ENCODE measurements at places on chromosomes 7 and 10. TPM values are rescaled to one million over a fixed set of nuclear protein-coding genes. Genes with fewer than 3 reads are reported as not detected.

- DNase-seq: no peak
These were observed 52.0 kb downstream of the TSPAN15 start for GRCh38 chr10:69503001-69503895.

DNA sequence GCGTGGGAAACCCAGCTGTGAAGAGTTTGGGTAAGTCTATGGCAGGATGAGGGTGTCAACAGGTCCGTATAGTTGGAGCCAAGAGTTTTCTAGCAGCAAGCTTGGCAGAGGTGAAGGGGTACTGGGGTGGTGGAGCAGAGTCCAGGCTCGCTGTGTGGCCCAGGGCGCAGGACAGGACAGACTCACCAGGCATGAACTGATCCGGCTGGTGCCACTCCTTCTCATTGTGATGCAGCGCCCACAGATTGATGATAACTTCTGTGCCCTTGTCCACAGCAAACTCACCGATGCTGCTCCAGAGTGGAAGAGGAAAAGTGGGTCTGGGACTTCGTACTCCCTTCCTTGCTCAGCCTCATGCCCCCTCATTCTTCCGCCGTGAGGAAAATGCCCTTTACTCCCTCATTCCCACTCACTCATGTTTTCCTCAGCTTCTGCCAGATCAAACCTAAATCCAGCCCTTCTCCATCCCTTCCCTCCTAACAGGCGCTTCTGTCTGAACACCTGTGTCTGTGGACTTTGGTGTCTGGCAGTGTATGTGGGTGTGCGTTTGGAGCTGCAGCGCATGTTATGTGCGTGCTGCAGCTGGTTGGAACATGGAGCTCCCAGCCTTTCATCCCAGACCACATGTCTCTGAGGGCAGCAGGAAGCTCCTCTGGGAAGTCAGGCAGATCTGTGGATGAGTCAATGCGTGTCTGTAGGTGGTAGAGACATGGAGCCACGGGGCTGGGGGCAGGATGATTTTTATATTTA, 5.7 kb downstream of the CYP17A1 start:
- DNase-seq: no peak

DNA sequence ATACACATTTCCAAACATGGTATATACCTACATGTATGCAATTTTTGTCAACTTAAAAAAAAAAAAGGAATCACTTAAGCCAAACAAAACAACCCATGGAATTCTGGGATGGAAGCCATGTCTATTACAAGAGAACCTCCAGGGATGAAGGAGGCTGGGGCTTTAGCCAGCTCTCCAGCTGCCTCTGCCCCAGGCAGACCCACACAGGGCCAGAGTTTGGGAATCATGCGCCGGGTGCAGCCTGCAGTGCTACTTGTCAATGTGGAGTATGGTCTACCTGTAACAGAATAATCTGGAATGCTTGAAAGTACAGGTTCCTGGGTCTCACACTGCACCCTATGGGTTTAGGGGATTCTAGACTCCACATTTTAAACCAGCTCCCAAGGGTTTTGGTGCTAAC, 10.8 kb downstream of the ATP6V0E2 start:
- DNase-seq: peak; percentile 0

DNA sequence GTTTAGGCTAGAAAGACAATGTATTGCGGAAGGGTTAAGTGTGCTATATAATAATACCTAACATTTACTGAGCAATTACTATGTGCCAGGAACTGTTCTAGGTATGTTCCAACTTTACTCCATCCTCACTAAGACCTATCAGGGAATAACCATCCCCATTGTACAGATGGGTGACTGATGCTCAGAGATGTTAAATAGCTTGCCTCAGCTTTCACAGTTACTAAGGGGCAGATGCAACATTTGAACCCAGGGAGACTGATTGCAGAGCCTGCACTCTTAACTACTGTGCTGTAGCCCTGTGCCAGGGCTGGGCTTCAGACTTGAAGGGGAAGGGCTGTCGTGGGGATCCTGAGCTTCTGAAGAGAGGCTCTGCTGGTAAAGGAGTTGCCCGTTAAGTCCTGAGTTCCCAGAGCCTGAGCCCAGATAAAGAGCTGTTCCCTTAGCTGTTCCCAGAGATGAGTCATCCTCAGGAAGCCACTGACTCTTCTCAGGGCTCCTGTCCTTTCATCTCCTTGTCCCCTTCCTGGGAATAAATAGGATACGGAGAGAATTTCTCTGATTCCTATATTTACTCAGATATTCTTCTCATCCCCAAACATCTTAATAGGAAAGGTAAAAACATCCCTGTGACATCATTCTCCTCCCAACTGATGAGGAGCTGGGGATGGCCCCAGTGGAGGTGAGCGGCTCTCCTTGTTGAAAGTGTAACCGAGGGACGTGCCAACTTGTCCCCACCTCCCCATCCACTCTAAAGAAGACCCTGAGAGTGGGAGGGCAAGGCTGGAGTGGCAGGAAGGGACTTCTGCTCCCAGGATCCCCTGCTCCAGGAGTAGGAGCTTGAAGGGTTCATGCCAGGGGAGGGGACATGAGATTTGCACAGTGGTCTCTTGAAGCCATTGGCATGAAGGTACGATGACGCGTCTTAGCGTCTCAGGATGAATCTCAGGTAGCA, 28.0 kb upstream of the HABP2 start:
- DNase-seq: no peak

GRCh38 chr10:58647376-58648112, 134.9 kb downstream of the BICC1 start:
- no peak for DNase-seq

GRCh38 chr10:2077231-2077630, 339.9 kb upstream of the ADARB2 start:
- DNase-seq: no peak

DNA sequence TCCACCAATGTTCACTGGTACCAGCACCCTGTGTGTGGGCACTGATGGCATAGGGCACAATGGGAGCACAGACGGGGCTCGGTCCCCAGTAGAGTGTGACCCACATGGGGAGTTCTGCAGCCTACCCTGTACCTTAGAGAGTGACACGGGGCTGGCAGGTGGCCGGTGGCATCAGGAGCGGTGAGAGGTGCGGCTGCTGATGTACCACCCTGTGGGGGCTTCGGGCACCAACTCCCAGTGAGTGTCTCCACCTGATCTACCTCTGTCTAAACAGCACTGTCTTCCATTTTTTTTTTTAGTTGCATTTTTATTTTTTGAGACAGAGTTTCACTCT, 4.1 kb downstream of the JAKMIP3 start:
- no peak for DNase-seq

Gene CNTNAP2
- 7.4 TPM for total RNA-seq

Gene GUSB
- 66.4 TPM for total RNA-seq

Gene OPALIN
- total RNA-seq: not detected

Data from B cell (primary cell).